ENCODE measurements at places on chromosomes 7 and 10.

DNA sequence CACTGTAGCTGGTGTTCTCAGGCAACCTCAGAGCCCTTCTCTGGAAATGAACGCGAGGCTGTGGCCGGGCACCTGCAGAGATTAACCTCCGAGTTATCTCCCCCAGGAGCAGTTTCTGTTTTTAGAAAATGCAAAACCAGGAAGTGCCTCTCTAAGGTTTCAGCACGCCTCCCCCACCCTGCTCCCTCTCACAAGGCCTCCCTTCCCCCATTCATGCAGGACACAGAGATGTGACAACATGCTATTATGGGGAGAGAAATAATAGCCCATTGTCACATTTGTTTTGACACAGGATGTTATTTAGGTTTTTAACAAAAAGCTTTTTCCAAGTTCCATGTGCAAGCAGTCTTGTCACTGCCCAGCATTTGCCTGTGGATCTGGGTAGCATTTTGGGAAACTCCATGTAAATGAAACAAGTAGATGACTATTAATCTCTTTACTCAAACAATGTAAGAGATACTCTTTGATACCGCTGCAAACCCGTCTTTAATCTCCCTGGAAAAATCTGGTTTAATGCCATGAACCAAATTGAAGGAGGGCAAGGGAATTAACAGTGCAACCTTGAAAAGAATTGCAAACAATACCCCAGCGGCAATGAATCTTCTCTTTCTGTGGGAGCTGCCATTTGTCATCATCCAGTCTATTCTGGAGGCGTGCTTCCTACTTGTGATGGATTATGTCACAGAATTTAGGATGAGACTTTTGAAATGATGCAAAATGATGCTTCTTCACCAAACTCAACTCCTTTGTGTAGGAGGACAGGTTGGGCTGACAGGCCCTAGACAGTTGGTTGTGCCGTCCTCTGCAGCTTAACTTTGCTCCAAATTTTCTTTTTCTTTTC lies 86.5 kb upstream of the NMT2 start:
- no peak for DNase-seq

GRCh38 chr7:585873-586272 lies 66.2 kb upstream of the PDGFA start:
- DNase-seq: no peak

GRCh38 chr7:5824297-5824610 lies 42.8 kb upstream of the RNF216 start:
- DNase-seq: peak; percentile 39

DNA sequence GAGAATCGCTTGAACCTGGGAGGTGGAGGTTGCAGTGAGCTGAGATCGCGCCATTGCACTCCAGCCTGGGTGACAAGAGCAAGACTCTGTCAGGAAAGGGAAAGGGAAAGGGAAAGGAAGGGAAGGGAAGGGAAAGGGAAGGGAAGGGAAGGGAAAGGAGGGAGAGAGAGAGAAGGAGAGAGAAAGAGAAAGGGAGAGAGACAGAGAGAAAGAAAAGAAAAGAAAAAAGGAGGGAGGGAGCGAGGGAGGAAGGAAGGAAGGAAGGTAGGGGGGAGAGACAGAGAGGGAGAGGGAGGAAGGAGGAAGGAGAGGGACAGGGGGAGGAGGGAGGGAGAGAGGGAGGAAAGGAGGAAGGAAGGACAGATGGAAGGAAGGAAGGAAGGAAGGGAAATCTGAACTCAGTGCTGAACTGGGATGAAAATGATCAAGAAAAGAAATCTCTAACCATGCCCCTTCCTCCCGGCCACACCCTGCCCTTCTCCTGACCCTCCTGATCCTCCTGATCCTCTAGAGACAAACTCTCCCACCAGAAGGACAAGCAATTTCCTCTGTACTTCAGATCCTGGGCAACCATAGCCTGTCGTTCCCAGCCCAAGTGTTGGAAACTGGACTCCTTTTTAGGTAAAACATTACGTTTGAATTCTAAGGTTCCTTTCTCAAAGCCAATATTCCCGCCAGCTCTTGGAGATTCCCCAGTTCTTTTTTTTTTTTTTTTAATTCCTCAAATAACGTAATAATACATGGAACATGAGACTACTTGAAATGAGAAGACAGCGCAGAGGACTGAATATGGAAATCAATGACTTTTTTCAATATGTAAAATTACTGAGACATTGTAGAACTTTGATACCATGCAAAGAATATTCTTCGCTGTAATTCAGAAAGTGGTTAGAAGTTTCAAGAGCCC lies 32.1 kb downstream of the NMT2 start:
- no peak for DNase-seq

GRCh38 chr7:80942261-80943041 lies 23.6 kb upstream of the SEMA3C start:
- DNase-seq: no peak

GRCh38 chr10:78341953-78342614 lies 308.4 kb downstream of the RPS24 start:
- no peak for DNase-seq

DNA sequence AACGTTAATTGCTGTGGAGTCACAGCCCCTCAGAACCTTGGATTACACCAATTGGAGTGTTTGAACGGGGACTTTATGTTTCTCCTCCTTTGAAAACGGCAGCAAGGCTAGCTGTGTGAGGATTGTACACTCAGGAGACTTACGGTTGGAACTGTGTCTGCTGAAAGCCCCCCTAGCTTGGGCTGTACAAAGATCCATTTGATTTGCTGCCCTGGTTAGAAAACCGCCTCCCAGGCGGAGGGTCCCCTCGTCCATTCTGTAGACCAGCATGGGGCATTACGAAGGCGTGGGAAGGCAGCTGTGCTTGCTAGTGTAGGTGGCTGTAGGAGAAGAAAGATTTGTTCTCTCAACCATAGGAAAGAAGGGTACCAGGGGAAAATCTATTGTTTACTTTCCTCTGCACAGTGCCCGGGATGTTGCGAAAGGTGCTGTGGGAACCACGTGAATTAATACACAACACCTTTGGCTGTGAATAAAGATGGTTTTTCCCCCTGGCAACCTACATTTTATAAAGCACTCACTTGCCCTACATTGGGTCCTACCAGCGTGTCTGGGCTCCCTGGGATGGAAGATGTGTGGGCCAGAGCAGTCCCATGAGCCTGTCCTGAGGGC lies 73.4 kb upstream of the BTBD16 start:
- no peak for DNase-seq

- DNase-seq: no peak
Observed at GRCh38 chr7:42097752-42098151, 139.3 kb downstream of the GLI3 start.

- no peak for DNase-seq
Observed at GRCh38 chr7:101927802-101928201, 110.4 kb downstream of the CUX1 start.

DNA sequence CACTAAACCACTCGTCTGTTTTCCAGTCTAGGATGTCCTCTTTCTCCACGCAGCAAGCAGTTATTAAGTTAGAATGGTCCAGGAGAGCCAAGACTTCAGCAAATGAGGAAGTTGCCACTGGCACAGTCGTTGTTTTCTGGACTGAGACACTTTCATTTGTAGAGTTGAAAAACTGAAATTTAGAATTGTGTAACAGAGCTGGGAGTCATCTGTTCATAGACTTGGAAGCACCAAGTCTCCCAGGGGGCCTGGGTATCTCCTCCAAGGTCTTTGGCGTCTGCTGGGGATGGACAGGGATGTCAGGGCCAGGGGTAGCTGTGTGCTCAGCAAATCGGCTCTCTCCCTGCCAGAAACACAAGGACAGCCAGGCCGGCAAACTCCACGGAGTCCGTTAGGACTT lies 208.4 kb downstream of the FANK1 start:
- DNase-seq: no peak

DNA sequence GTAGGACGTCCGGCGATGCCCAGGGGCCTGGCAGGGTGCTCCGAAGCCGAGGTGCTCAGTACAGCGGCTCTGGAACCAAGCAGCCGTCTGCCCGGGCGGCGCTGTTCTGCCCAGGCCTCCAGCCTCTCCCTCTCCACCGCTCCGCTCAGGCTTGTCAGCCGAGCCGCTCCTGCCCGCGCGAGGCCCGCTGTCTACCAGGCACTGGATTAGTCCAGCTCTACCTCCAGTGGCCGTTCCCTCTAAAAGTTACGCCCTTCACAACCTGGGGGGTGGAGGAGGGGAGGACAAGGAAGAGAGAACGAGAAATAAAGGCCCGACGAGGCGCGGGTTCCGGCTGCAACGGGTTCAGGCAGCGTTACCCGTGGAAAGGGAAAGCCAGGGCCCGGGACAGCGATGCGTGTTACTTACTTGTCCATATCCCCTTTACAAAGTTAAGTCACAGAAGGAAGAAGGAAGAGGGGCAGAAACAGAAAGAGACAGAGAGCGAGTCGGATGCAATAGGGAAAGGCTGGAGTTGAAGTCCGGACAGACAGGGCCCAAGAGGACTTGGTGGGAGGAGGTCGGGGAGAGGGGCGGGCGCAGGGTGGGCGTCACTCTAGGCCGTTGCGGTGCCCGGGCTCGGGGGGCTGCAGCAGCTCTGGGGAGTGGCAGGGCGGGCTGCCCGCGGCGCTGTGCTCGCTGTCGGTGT lies 2.8 kb downstream of the SP8 start:
- no peak for DNase-seq

GRCh38 chr10:110016039-110016438 lies 8.3 kb downstream of the ADD3 start:
- DNase-seq: no peak

DNA sequence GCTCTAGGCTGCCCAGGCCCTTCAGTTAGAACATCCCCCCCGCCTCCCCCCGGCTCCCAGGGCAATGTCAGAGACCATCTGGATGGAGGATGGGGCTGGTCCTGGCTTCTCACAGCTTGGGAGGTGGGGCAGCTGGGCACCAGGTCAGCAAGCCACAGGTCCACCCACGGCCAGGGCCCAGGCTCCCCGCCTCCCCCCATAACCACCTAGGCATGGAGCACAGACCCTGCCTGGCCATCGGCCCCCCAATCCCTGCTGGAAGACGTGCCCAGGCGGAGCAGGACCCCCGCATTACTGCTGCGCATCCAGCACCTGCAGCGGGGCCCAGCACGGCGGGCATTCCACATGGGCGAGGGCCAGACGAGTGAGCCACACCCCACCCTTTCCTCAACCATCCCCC lies 169.6 kb downstream of the ELFN1 start:
- DNase-seq: no peak
